Heart left ventricle (tissue), 16 donors: ENCODE measurements at places on chromosomes 5 and 9. TPM values are rescaled to one million over a fixed set of nuclear protein-coding genes. Genes with fewer than 3 reads are reported as not detected.

DNA sequence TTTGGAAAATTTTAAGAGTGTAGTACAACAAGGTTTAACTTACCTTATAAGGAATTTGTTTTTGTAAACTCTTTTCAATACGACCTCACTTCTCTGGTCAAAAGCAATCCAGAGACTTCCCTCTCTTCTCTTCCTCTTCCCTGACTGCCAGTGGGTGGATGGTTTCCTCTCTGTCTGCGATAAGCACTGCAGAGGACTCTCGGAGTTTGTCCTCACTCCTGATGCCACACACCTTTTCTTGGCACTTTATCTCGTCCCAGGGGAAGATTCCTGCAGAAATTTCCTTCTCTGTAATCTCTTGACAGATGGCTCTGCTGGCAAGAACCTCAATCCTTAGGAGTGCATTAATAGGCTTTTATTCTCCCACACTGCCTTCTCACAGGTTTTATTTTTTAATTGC lies 641.6 kb downstream of the NR2F1-AS1 start:
- DNase-seq: no peak
- no peak overlapping the region for H3K27ac ChIP-seq
- H3K36me3 ChIP-seq: no peaks in the 10 kb centered on the region
- H3K4me1 ChIP-seq: no peaks in the 10 kb centered on the region
- no peaks in the 10 kb centered on the region for H3K27me3 ChIP-seq
- no peak overlapping the region for H3K4me3 ChIP-seq

GRCh38 chr5:111198281-111198966 lies 25.8 kb upstream of the CAMK4 start:
- no peak for DNase-seq
- H3K4me3 ChIP-seq: no peak overlapping the region
- no peaks in the 10 kb centered on the region for H3K36me3 ChIP-seq
- no peaks in the 10 kb centered on the region for H3K27me3 ChIP-seq

MUSK gene
- total RNA-seq: 1.4 TPM

- no peak overlapping the region for H3K4me3 ChIP-seq
- no peaks in the 10 kb centered on the region for H3K27me3 ChIP-seq
- H3K4me1 ChIP-seq: no peaks in the 10 kb centered on the region
Observed at GRCh38 chr9:70975821-70976220, 145.6 kb downstream of the TRPM3 start.

DNA sequence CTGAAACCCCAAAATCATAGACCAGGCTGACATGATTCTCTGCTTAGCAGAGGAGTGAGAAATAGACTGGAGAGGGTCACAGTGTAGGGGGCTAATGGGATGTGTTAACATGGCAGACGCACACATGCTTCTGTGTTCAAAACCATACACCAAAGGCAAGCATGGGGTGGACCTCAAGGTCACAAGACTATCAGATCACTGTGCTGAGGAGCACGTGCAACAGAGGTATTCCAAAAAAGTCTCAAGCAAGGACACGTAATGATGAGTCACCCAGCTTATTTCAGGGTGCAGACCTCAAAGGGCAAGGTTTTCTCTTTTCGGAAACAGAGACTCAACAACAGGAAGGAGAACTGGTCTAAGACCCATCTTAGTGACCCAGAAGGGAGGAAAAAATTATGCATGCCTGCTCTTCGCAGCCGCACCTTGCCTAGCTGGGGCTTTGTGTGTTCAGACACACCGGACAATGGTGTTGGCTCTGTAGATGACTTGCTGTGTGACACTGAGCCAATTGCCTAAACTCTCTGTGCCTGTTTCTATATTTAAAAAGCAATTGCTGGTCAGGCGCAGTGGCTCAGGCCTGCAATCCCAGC lies 20.3 kb downstream of the WHRN start:
- DNase-seq: no peak
- no peaks in the 10 kb centered on the region for H3K4me1 ChIP-seq
- H3K27me3 ChIP-seq: no peaks in the 10 kb centered on the region

DNA sequence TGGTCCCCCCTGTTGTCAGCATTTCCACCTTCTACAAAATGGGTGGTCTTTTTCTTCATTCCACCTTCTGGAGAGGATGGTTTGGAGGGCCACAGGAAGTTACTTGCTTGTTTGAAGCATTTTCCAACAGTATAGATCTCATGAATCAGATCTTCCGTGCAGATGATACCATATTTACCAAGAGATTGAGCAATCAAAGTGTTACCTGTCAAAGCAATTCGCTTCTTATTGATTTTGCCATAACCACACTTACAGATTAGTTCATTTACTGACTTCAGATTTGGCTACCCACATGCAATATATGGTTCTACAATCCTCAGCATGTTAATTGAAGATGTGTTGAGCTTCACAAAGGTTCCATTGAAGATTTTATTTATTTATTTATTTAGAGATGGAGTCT lies 14.0 kb upstream of the TEX48 start:
- no peak overlapping the region for H3K27ac ChIP-seq
- no peaks in the 10 kb centered on the region for H3K36me3 ChIP-seq
- H3K27me3 ChIP-seq: no peaks in the 10 kb centered on the region
